ENCODE measurements at places on chromosomes 6 and 20. TPM values are rescaled to one million over a fixed set of nuclear protein-coding genes. Genes with fewer than 3 reads are reported as not detected.

DNA sequence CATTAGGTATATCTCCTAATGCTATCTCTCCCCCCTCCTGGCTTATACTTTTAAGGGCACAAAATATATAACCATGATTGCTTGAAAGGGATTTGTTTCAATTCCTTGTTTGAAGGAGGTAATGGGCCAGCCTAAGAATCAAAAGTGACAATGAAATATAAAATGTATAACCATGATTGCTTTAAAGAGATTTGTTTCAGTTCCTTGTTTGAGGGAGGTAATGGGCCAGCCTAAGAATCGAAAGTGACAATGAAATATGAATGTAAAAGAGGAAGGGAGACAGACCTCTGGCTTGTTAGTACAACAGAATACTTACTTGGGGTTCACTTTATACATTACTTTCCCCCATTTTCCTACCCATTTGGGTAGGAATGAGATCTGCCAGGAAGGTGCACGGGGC lies 55.5 kb downstream of the FOXC1 start:
- H3K4me1 ChIP-seq: no peaks in the 10 kb centered on the region
- no peak overlapping the region for H3K4me3 ChIP-seq
- H3K27me3 ChIP-seq: no peaks in the 10 kb centered on the region
- DNase-seq: no peak
- H3K27ac ChIP-seq: no peak overlapping the region

- no peak overlapping the region for H3K4me3 ChIP-seq
- DNase-seq: no peak
- no peak overlapping the region for H3K27ac ChIP-seq
- H3K36me3 ChIP-seq: no peaks in the 10 kb centered on the region
- H3K27me3 ChIP-seq: no peaks in the 10 kb centered on the region
These were observed 24.6 kb downstream of the STK4 start for GRCh38 chr20:44990957-44991356.

- no peak for DNase-seq
- no peaks in the 10 kb centered on the region for H3K4me1 ChIP-seq
- H3K36me3 ChIP-seq: no peaks in the 10 kb centered on the region
- no peak overlapping the region for H3K4me3 ChIP-seq
- no peak overlapping the region for H3K27ac ChIP-seq
These were observed 146.8 kb downstream of the EYA2 start for GRCh38 chr20:47041396-47041899.

- no peaks in the 10 kb centered on the region for H3K27me3 ChIP-seq
- no peaks in the 10 kb centered on the region for H3K36me3 ChIP-seq
- no peak for DNase-seq
- no peak overlapping the region for H3K27ac ChIP-seq
These were observed 43.8 kb downstream of the SERAC1 start for GRCh38 chr6:158124288-158124687.

SYTL3 gene
- 3.9 TPM for total RNA-seq

SEMG1 gene
- not detected for total RNA-seq

DNA sequence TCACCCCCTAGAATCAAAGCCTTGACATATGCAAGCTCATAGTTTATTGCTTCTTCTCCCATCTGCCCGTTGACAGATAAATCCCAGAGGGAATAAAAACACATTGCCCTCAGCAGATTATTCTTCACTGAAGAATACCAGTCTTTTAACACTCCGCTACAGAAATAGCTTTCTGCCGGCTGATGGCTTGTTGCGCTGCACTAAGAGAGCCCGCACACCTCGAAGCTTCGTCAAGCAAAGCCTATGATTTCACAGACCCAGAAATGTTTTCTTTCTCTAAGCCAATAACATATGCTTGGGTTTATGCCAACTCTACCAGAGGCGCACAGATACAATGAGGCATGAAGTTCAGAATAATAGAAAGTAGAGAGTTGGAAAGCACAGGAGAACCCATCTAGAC lies 208.9 kb upstream of the FOXQ1 start:
- no peaks in the 10 kb centered on the region for H3K4me1 ChIP-seq
- H3K36me3 ChIP-seq: no peaks in the 10 kb centered on the region
- peaks cover 3% of the 10 kb centered on the region for H3K27me3 ChIP-seq
- no peak overlapping the region for H3K27ac ChIP-seq

FOXF2 gene
- 0.52 TPM for total RNA-seq

GTSF1L gene
- not detected for total RNA-seq

DNA sequence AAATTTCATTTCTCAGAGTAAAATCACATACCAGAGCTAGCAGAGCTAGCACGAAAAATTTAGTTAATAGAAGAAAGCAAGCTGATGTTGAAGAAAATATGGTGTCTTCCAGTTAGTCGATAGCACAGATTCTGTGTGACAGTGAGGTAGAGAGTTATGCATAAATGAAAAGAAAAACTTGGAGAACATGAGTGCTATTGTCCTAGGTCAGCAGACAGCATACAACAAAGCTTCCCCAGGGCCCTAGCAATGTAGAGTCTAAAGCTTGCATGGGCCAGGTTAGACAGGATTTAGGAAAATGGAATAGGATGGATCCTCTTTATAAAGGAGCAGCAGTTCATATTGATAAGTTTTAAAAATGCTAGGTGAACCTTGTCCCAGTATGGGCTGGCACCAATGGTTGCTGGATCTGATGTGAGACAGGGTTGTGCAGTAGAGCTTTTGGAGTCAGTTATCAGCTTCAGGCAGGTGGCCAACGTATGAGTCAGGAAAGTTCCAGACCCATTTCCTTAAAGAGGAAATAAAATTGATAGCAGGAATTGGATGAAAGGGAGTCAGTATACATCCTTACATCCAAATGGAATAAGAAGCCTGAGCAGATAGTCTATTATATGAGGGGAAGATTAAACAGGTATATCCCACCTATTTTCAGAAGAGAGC lies 277.2 kb downstream of the FRK start:
- no peak overlapping the region for H3K27ac ChIP-seq
- no peaks in the 10 kb centered on the region for H3K27me3 ChIP-seq
- H3K4me3 ChIP-seq: no peak overlapping the region

SPATA25 gene
- total RNA-seq: 2.9 TPM

DNA sequence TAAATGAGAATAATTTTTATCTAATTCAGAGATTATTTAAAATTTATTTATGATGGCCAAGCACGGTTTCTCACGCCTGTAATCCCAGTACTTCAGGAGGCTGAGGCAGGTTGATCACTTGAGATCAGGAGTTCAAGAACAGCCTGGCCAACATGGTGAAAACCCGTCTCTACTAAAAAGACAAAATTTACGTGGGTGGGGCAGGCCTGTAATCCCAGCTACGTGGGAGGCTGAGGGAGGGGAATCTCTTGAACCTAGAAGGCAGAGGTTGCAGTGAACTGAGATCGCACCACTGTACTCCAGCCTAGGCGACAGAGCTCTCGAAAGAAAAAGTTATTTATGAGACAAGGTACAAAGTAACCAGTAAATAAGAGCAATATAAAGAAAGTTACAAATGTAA lies 59.5 kb upstream of the AGPAT4 start:
- H3K27ac ChIP-seq: no peak overlapping the region
- no peaks in the 10 kb centered on the region for H3K4me1 ChIP-seq
- H3K36me3 ChIP-seq: no peaks in the 10 kb centered on the region
- H3K4me3 ChIP-seq: no peak overlapping the region

GRCh38 chr6:21840428-21840827 lies 246.9 kb downstream of the SOX4 start:
- no peaks in the 10 kb centered on the region for H3K36me3 ChIP-seq
- no peak overlapping the region for H3K27ac ChIP-seq
- no peaks in the 10 kb centered on the region for H3K4me1 ChIP-seq
- no peaks in the 10 kb centered on the region for H3K27me3 ChIP-seq
- no peak overlapping the region for H3K4me3 ChIP-seq
- DNase-seq: no peak

RIPPLY2 gene
- total RNA-seq: not detected

- no peaks in the 10 kb centered on the region for H3K36me3 ChIP-seq
- no peak overlapping the region for H3K4me3 ChIP-seq
- H3K27ac ChIP-seq: no peak overlapping the region
- DNase-seq: no peak
These were observed 68.2 kb downstream of the TOX2 start for GRCh38 chr20:43982886-43983285.

GRCh38 chr6:132135409-132135808 lies 184.2 kb upstream of the CCN2 start:
- DNase-seq: no peak
- no peak overlapping the region for H3K27ac ChIP-seq
- H3K4me1 ChIP-seq: peaks cover 15% of the 10 kb centered on the region
- H3K27me3 ChIP-seq: no peaks in the 10 kb centered on the region

DNA sequence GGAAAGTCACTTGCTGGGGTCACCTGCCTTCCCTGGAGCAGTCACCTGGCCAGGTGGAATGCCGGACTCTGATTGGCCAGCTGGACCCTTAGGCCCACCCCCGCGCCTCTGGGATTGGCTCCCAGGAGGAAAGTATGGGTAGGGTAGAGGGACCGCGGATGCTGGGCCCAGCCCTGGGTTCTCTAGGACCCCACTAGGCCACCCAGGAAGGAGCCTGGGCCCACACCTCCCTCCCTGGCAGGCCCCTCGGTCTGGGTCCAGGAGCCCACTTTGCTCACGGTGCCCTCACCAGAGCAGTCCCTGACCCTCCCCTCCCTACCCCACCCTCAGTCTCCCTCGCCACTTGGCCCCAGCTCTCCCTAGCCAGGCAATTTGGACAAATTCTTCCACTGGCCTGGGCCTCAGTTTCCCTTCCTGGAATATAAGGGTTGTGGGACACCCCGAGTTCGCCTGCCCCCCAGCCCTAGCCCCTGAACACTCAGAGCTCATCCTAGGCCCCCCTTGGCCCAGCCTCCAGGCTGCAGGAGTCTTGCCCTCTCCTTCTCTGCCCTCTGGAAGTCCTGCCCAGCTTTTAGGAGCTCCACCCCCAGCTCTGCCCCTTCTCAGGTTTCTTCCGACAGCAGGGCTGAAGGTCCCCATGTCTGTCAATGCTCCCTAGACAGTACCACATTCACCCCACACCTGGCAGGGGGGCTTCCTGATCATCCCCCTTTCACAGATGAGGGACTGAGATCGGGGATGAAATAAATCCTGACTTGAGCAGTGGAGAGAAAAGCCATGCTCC lies 299.6 kb downstream of the TAF4 start:
- no peak overlapping the region for H3K4me3 ChIP-seq
- no peaks in the 10 kb centered on the region for H3K27me3 ChIP-seq
- DNase-seq: no peak
- no peak overlapping the region for H3K27ac ChIP-seq
- no peaks in the 10 kb centered on the region for H3K4me1 ChIP-seq

PARD6B gene
- total RNA-seq: 1.2 TPM

- no peaks in the 10 kb centered on the region for H3K27me3 ChIP-seq
- H3K36me3 ChIP-seq: no peaks in the 10 kb centered on the region
- DNase-seq: no peak
- H3K4me3 ChIP-seq: no peak overlapping the region
- H3K4me1 ChIP-seq: no peaks in the 10 kb centered on the region
- no peak overlapping the region for H3K27ac ChIP-seq
These were observed 246.7 kb downstream of the MAFB start for GRCh38 chr20:40442181-40442963.

DNA sequence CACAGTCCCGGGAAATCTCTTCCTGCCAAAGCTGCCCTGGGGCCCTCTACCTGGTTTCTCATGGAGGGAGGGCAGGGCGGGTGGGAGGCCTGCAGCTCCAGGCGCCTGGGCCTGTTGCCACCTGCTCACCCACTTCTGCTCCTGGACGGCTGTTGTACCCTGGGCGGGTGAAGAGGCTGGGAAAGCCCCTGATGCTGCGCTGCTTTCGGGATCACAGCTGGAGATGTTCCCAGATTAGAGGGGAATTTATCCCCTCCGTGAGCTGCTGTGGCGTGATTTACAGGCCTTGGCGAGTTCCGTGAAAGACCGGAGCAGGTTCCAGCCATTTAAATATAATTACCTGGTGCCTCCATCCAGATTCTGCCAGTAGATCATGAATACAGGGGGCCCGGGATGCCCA lies 12.3 kb upstream of the VSTM2L start:
- H3K27me3 ChIP-seq: no peaks in the 10 kb centered on the region
- H3K4me1 ChIP-seq: no peaks in the 10 kb centered on the region
- DNase-seq: no peak
- H3K4me3 ChIP-seq: no peak overlapping the region
- H3K27ac ChIP-seq: no peak overlapping the region

CBFA2T2 gene
- 15.7 TPM for total RNA-seq

NOX3 gene
- not detected for total RNA-seq

GRCh38 chr6:30645989-30646388 lies 944 bp upstream of the C6orf136 start:
- no peak for DNase-seq
- no peaks in the 10 kb centered on the region for H3K27me3 ChIP-seq
- no peak overlapping the region for H3K27ac ChIP-seq
- no peaks in the 10 kb centered on the region for H3K4me1 ChIP-seq

DNA sequence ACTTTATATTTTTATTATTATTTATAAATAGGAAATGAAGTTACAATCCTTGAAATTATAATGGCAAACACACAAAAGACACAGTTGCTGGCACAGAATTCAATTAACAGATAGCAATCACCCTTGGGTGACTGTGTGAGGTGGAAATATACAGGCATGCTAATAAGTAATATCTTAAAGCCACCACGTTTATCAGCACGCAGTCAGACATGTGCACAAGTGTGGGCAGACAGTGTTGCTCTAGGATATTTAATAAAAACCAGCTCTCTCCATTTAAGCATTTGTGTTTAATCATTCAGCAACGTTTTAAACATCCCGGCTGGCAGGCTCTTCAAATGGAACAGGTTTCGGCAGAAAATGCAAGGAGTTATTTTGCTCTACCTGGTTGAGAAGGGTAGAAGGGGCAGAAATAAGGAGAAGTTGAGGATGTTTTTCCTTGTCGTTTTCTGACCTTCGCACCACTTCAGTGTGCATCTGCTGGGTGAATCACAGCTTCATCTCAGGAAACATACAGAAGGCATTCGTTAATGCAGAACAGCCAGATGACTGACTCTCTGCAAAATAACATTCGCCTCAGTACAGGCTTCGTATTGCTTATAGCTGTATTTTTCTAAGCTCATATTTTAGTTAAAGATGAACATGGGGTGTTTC lies 585.1 kb downstream of the QKI start:
- no peak overlapping the region for H3K27ac ChIP-seq
- H3K27me3 ChIP-seq: no peaks in the 10 kb centered on the region
- no peak overlapping the region for H3K4me3 ChIP-seq

DNA sequence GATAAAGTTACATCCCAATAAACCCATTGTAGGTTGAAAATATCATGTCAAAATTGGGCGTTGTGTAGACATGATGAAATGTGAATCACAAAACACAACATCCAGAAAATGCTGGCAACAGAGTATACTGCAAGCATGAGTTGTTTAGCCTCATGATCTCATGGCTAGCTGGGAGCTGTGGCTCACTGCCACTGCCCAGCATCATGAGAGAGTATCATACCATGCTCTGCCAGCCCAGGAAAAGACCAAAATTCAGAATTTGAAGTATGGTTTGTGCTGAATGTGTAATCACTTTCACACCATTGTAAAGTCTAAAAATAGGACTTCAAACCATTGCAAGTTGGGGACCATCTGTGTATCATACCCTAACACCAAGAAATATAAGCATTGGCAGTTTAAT lies 45.2 kb upstream of the SMAP1 start:
- no peaks in the 10 kb centered on the region for H3K4me1 ChIP-seq
- DNase-seq: no peak
- H3K4me3 ChIP-seq: no peak overlapping the region
- no peak overlapping the region for H3K27ac ChIP-seq
- peaks cover 1% of the 10 kb centered on the region for H3K27me3 ChIP-seq
- no peaks in the 10 kb centered on the region for H3K36me3 ChIP-seq

SLC17A2 gene
- total RNA-seq: not detected
